ENCODE measurements at places on chromosomes 2 and 18. TPM values are rescaled to one million over a fixed set of nuclear protein-coding genes. Genes with fewer than 3 reads are reported as not detected.

Gene MYCN
- total RNA-seq: not detected

Gene SIX3
- total RNA-seq: not detected

GRCh38 chr2:235170016-235170415, 218.2 kb downstream of the SH3BP4 start:
- peak; percentile 90 for DNase-seq

DNA sequence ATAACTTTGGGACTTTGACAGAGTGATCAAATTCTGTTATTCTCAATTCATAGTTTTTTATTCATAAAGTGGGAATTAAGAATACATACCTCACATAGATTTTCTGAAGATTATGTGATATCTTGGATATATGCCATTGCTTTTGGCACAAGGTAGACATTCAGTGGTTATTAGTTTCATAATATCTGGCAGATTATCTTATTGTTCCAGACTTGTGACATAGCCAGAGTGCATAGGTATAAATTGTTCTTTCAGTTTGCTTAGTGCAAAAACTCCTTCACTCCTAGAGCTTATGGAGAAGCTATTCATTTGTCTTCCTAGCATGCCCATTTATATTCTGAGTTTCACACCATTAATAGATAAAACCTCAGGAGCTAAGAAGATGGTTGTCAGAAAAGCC, 222.0 kb downstream of the KCNE4 start:
- no peak for DNase-seq

- DNase-seq: peak; percentile 69
These were observed 36.3 kb upstream of the CTDP1 start for GRCh38 chr18:79643054-79643984.

DNA sequence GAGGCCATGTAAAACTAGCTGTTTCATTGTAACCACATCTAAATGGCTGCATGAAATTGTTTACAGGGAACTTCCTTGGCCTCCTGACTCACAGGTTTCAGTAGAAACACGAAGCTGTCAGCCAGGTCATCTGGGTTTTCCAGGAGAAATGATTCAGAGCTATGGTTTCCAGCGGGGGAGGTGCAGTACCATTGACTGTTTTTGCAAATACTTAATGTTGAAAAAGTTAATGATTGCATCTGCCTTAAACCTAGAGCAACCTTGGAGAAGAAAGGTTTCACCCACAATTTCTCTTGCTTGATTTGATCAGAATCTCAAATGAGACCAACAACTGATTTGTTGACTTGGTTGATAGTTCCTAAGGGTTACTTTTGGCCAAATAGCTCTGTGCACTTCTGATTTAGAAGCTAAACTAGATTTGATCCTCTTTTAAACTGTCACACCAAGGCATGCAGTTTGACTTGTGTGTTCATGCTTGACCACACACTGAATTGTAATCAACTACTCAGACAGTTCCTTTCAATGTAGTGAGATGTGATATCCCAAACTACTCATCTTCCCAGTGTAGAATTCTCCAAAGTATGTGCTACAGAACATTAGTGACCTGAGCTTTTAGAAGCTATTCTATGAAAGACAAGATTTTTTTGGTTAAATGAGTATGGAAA, 193.5 kb upstream of the CHST9 start:
- DNase-seq: peak; percentile 14

Gene TMEM37
- total RNA-seq: 1.1 TPM

DNA sequence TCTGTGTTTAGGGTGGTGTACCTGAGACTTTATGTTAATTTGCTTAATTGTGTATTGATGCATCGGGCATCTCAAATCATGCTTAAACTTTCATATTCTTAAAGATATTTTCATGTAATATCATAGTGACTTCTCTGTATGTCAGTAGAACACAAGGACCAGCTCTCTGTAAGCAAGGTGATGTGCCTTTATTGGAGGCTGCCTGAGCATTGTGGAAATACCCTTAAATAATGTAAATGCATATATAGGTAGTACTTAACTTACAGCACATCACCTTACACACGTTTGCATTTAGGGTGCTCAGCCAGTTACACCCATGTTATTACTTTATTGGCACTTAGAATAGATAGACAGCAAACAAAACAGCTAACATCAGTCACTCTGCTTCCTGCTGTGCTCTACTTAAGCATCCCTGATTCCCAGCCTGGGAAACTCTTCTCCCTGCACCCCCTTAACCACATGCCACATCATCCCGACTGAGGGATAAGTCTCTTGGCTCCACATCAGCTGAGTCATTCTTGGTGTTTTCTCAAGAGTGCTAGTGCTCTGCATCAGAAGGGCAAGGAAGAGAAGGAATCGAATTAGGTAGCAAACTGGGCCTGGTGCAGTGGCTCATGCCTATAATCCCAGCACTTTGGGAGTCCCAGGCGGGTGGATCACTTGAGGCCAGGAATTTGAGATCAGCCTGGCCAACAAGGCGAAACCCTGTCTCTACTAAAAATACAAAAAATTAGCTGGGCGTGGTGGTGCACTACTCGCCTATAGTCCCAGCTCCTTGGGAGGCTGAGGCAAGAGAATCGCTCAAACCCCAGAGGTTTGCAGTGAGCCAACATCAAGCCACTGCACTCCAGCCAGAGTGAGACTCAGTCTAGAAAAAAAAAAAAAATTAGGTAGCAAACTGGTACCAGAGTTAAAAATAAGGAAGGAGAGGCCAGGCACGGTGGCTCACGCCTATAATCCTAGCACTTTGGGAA, 108.7 kb downstream of the MAP3K20 start:
- peak; percentile 91 for DNase-seq

Gene PAIP2B
- 0.59 TPM for total RNA-seq

DNA sequence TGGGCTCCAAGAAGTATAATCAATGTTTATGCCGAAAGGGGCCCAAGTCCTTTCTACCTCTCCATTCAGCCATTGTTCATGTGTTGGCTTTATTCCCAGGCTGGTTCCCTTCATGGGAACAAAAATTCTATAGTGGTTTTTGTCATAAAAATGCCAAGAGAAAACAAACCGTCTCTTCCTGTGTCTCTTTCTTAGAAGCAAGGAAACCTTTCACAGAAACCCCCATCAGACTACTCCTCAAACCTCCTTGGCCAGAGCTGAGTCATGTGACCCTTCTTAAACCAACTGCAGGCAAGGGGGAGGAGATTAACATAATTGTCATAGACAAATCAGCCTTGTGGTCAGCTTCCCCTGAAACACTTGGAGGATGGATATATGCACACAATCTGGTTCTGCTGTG, 75.1 kb upstream of the TANK start:
- no peak for DNase-seq

DNA sequence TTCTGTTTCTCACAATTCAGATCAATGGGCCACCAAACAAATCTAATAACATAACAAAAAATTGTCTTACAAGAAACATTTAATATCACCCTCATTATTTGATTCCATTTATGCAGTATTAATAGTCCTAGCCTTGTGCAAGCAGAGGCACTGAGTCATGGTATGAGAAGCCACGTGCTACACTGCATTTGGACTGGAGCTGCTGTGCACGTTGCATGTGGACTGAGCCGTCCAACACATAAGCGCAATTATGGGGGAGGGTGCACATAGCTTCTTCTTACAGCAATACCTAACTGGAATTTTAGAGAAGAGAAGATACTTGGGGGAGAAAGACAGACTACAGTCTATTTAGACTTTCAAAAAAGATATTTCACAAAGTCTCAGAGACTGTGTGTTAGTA, 329.6 kb upstream of the ID2 start:
- no peak for DNase-seq

GRCh38 chr18:63819786-63820185, 44.6 kb downstream of the SERPINB7 start:
- no peak for DNase-seq

GRCh38 chr18:2840521-2840920, 6.3 kb upstream of the EMILIN2 start:
- DNase-seq: no peak

DNA sequence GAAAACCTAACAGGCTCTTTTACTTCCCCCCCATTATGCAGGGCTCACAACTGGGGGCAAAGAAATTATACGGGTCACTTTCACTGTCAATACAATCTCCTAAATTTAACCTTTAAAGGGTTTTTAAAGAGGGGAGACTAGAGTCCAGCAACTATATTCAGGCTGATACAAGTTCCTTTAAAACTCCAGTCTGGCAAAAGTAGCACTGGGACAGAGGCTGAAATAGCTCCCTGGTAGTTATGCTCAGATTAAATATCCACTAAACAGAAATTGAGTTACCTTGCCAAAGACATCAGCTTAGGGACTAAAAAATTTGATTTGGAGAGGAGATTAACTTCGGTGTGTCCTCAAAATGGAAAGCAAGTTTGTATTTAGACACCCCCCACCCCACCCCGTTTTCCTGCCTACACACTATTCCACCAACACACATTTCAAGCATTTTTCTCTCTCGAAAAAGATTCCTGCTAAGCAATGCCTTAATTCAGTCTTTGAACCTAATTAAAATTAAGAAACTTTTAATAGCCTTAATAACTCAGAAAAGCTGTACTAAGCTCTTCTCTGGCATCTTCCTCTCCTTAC, 127.2 kb downstream of the OSBPL1A start:
- peak; percentile 6 for DNase-seq

- peak; percentile 71 for DNase-seq
These were observed 34.2 kb upstream of the CAB39 start for GRCh38 chr2:230678451-230678850.

Gene CD8B2
- not detected for total RNA-seq

All from osteoblast (primary cell).